ENCODE measurements at places on chromosomes 7 and 10.

GRCh38 chr10:133215586-133215985 is 14.4 kb upstream of the UTF1 start:
- no peak for DNase-seq

DNA sequence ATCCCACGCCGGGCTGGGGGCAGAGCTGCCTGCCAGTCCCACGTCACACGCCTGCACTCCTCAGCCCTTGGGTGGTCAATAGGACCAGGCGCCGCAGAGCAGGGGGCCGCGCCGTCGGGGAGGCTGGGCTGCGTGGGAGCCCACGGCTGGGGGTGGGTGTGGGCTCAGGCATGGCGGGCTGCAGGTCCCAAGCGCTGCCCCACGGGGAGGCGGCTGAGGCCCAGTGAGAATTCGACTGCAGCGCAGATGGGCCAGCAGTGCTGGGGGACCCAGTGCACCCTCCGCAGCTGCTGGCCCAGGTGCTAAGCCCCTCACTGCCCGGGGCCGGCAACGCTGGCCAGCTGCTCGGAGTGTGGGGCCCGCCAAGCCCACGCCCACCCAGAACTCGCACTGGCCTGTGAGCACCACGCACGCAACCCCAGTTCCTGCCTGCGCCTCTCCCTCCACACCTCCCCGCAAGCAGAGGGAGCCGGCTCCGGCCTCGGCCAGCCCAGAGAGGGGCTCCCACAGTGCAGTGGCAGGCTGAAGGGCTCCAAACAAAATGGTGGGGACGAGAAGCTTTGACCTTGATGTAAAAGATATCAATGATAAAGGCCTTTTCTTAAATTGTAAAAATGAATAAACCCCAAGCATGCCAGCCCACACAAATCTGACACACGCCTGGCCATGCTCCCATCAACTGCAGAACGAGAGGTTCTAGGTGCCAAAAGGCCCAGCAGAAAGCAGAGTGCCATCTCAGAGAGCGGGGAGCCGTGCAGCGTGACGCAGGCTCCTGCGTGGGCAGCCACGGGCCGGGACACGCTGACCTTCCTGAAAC is 255.5 kb downstream of the MAD1L1 start:
- DNase-seq, result no peak

- no peak for DNase-seq
Measured at GRCh38 chr7:123640583-123640982, 15.1 kb upstream of the LMOD2 start.

GRCh38 chr10:51386248-51386885 is 312.1 kb downstream of the PRKG1 start:
- DNase-seq, result no peak

- DNase-seq, result no peak
Measured at GRCh38 chr10:125025341-125025740, 83.4 kb downstream of the ZRANB1 start.

DNA sequence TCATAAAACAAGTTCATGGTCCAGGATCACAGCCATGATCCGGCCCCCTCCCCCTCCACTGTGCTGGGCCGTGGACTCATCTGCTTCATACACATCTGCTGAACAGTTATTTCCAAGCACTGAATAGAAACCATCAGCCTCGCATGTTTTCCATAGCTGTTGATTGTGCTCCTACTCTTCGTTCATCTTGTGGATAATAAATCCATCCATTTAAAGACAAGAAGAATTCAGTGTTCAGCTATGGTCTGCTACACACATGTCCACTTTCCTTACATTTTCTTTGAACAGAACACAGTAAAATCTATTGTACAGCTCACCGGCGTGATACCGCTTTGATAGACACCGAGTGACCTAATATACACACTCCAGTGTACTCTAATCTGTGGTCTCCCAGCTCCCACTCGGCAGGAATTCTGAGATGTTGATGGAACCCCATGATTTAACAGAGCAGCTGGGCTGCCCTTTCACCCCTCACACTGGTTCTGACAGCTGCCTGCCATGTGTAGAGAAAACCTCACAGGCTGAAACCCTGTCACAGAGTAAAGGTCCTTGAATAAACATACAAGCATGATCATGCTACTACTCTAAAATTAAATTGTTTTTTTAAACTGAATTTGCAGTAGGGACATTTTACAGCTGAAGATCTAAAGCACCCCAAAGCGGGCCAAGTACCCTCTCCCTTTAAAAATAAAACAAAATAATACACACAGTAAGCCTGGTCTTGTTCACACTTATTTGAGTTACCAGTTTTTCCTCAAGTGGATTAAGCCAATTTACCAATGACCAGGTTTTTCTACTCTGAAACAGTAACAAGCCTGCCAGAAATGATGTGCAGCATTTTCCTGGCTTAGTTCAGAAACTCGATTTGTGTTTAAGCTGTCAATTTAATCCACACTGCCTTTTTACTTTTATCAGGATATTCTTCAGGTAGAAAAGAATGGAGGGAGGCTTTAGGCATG is 95.1 kb upstream of the FZD1 start:
- DNase-seq, result no peak

- DNase-seq, result no peak
Measured at GRCh38 chr10:78596556-78596955, 472.2 kb upstream of the ZMIZ1 start.

GRCh38 chr7:73827567-73828106 is 3.2 kb upstream of the CLDN4 start:
- DNase-seq, result no peak

All from fibroblast of pulmonary artery (primary cell).